Right kidney (tissue), 9 donors: ENCODE measurements at places on chromosomes 6 and 20.

DNA sequence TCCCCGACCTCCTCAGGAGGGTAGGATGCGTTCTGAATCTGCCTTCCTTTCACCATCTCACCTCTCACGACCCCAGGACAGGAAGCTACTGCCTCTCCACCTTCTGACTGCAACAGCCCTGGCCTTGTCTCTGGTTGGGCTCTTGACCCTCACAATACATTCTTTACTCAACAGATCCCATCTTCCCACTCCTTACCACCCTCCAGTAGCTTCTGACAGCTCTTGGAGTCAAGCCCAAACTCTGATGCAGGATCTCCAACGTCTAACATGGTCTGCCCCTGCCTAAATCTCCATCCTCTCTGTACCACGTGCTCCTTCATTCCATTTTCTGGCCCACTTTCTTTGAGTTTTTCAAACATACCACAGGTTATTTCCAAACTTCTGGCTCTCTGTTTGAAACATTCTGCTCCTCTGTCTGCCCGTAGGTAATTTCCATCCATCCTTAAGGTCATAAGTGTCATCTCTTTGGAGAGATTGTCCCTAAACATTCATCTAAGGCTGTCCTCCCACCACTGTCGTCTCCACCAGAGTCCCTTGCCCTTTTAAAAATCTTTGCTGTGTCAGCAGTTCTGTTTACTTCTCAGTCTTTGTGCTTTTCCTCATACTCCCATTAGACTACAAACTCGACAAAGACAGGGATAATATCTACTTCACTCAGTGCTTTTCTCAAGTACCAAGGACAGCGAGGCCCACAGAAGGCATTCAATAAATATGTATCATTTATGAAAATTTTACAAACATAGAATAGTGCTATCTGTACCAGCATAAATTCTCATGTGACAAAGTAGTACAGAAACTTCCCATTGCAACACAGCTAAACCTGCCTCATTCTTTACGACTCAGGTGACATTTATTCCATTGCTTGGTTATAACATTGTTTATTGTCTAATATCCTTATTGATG lies 73.6 kb downstream of the BCAS1 start:
- no peak for DNase-seq

DNA sequence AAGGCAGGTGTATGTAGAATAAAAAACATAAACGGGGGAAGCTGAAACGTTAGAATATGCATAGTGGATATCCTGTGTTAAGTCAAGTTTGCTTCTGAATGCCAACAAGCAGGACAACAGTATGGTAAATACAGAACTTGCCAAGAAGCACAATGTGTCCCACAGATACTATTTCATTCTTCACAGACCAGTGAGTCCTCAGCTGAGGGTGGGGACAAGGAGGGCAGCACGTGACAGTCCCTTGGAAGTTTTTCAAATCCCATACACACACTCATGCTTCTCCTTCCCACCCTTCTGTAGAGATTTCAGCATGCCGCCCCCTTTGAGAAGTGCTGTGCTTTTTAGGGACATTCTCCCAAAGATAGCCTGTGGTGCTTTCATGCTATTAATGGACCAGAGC lies 268.5 kb upstream of the ECI2 start:
- DNase-seq: no peak

GRCh38 chr6:101878554-101879276 lies 485.2 kb downstream of the GRIK2 start:
- DNase-seq: no peak

DNA sequence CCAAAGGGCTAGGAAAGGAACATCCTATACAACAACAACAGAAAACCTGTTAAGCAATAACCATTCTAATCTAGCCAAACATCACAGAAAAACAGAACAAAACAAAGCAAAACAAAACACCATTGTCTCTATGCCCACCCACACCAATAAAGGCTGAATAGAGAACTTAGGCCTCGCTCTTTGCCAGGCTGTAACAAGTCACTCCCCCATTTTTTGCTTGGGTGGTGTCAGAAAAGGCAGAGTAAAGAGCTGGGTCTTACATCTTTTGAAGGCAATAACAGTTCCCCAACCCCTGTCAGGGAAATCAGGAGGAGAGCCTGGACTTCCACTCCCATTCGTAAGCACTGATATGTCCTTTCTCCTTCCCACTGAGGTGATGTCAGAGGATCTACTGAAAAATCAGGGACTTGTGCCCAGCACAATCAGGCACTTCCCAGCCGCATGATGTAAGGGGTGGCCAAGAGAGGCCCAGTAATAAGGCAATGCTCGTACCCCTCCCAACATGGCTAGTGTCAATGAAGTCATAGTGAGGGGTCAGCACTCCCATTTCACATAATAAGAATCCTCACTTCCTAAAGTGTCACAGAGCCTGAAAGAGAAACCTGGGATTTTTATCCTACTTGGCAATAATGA lies 31.0 kb downstream of the THEMIS start:
- no peak for DNase-seq

DNA sequence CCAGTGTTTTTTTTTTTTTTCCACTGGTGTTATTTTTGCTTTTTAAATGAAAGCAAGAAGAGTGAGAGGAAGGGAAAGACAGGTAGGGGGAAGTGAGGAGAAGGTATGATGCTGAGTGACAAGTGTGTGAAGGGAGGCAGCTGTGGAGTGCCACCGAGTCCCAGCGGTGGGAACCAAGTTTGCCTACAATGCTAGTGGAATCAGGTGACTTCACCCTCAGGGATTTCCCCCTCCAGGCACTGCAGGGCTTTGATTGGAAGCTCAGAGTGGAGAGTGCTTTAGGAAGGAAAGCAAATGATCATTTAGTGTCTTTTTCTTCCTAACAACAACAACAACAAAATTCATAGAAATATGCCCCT lies 120.5 kb upstream of the ENPP5 start:
- no peak for DNase-seq

DNA sequence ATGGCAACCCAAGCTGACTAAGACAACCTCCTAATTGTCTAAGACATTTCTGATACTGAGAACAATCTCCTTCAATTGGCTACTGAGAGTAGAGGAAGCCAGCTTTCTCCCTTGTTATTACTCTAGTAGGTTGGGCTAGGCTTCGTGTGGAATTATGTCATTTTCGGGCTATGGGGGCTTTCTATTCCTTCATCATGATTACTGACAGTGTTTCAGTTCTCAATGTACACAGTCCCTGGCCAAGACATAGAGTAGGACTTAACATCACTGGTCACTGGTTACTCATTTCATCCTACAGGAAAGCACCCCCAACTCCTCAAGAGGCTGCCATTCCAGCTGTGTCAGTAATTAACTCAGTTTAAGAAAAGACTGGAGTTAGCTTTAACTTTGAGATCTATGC lies 100.0 kb downstream of the KIF6 start:
- DNase-seq: no peak

DNA sequence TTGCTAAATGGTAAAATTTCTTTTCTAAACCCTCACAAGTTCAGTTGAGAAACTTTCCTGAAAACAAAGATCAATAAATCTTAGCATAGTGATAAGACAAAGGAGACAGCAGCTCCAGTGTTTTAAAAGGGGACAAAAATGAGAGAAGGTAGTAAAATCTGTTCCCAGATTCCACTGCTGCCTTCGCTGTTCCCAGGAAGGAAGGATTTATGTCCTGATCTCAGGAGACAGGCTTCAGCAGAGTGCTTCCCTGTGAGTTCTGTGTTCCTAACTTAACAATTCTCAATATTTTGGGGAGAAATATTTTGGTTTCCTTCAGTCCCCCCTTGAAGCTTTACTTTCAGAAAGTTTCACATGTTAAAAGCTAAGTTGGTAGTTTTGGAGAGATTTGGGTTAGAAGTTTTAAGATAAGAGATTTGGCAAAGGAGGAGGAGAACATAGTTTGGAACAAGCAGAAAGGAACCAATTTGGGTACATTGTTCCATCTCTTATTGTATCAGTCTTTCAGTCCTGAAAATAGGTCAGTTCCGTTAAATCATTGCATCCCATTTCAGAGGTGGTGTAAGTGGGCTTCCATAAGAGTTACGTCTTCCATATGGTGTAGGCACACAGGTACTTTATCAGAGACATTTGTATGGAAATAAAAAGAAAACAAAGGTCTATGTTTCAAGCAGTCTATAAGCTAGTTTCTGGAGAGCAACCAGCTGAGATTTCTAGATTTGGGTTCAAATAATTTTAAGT lies 20.8 kb downstream of the IRF4 start:
- DNase-seq: no peak

GRCh38 chr6:88165087-88165843 lies 882 bp downstream of the CNR1 start:
- DNase-seq: no peak

- DNase-seq: peak; percentile 58
Measured at GRCh38 chr20:21101453-21101931, 4.7 kb downstream of the LINC00237 start.

- no peak for DNase-seq
Measured at GRCh38 chr6:109516929-109517328, 33.9 kb upstream of the ZBTB24 start.
